ENCODE measurements at places on chromosomes 3 and 15. TPM values are rescaled to one million over a fixed set of nuclear protein-coding genes. Genes with fewer than 3 reads are reported as not detected.

FGD5 gene
- 107 TPM for total RNA-seq

PPCDC gene
- total RNA-seq = 11.2 TPM

SPATA12 gene
- 0.07 TPM for total RNA-seq

TEX9 gene
- 3.5 TPM for total RNA-seq

BTLA gene
- total RNA-seq = not detected

C3orf85 gene
- total RNA-seq = not detected

CHL1 gene
- not detected for total RNA-seq

POLQ gene
- total RNA-seq = 15.7 TPM

CTXN2 gene
- not detected for total RNA-seq

CHRM5 gene
- not detected for total RNA-seq

TLR9 gene
- total RNA-seq = under 0.01 TPM

DCUN1D1 gene
- 38.8 TPM for total RNA-seq

CHRNA5 gene
- total RNA-seq = 19.1 TPM

SLC28A1 gene
- total RNA-seq = not detected

SPINK8 gene
- not detected for total RNA-seq

PGBD4 gene
- total RNA-seq = 1.7 TPM

NR1I2 gene
- not detected for total RNA-seq

All from thoracic aorta endothelial cell (primary cell).